ENCODE measurements at places on chromosomes 2 and 18.

DNA sequence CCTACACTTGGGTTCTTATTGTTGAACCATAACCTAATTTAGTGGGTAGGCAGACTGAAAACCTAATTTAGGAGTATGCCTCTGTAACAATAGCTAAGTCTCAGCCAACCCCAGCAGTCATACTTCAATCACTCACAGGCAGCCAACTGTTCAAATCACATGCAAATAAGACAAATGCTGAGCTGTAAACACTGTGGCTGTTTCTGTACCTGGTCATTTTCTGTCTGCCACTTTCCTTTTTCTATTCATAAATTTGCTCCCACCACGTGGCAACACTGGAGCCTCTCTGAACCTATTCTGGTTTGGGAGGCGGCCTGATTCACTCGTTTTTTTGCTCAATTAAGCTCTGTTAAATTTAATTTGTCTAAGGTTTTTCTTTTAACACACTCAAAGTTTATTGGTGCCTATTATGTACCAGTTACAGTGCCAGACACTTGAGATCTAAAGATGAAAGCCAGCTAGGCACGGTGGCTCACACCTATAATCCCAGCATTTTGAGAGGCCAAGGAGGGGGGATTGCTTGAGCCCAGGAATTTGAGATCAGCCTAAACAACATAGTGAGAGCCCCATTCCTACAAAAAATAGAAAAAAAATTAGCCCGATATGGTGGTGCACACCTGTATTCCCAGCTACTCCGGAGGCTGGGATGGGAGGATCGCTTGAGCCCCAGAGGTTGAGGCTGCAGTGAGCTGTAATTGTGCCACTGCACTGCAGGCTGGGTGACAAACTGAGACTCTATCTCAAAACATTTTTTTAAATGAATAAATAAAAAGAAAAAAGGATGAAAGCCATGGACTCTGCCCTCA, 41.1 kb downstream of the THNSL2 start:
- ATAC-seq: no peak

- ATAC-seq: peak; percentile 70
These were observed 37.6 kb upstream of the SLC4A10 start for GRCh38 chr2:161586517-161587167.

- no peak for ATAC-seq
These were observed 266.5 kb downstream of the EIPR1 start for GRCh38 chr2:3110994-3111666.

DNA sequence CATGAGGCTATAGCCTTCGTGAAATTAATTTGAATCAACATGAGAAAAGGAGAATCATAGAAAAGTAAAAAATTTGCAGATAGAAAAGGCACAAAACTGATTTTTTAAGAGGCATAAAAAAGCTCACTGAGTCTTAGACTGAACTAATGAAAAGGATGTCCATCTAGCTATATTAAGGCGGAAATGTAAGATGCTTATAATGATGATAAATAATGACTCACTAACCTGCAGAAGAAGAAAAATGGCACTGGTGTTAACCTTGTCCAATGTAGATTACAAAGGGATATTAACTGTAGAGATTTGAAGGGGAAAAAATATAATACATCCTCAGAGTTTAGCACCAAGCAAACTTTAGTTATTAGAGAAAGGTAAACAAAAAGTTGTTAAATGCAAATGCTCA, 1098.0 kb upstream of the DDX18 start:
- ATAC-seq: no peak

- no peak for ATAC-seq
These were observed 79.2 kb downstream of the BCL11A start for GRCh38 chr2:60474301-60474700.

GRCh38 chr2:171832489-171832888, 61.6 kb downstream of the SLC25A12 start:
- ATAC-seq: no peak

- no peak for ATAC-seq
These were observed 77.1 kb upstream of the EML6 start for GRCh38 chr2:54646170-54646927.

DNA sequence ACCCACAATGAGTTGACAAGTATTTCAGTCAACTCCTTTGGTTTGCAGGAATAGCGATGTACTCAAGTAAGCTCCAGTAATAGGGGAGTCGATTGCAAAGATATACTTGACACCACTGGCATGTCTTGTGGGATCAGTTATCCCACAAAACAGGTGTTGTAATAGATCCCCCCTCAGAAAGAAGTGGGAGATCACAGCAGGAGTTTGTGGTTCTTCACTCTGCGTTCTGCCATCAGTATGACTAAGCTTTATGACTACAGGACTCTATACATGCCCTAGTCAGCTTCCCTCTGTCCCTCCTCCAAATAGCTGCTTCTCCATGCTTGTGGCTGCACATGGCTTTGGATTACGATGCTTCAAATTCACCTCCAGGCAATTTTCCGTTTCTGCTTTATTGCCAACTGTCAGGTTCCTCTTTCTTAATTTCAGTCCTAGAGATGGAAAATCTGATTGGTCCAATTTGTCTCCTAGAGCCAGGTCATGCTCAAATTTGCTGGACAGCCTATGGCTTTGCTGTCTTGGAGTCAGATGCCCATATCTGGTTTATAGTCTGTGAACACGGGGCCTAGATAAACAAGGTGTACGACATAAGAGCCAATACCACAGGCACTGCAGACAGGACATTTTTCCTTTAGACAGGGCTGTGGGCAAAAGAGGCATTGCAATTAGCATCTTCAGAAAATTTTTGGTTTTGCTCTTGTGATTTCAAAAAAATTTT, 221.7 kb downstream of the PAX3 start:
- ATAC-seq: no peak

- ATAC-seq: no peak
These were observed 36.5 kb downstream of the MC2R start for GRCh38 chr18:13878857-13879256.

DNA sequence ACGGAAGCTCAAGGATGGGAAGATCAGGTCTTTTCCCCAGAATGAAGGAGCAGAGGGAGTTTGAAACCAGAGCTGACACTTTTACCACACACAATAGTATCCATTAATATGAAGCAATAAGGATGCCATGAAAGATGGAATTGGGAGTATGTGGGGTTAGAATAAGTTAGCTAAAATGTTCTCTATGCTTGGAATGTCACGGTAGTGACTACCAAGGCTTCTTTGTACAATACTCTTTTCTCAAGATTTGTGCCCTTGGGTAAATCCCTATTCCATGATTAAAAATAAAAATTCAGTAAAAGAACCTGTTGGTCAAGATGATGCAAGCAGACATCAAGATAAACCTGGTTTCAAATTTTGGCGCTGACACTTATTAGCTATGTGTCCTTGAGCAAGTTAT, 75.0 kb downstream of the NRXN1 start:
- ATAC-seq: no peak

GRCh38 chr2:67290451-67291290, 106.5 kb upstream of the ETAA1 start:
- peak; percentile 70 for ATAC-seq

DNA sequence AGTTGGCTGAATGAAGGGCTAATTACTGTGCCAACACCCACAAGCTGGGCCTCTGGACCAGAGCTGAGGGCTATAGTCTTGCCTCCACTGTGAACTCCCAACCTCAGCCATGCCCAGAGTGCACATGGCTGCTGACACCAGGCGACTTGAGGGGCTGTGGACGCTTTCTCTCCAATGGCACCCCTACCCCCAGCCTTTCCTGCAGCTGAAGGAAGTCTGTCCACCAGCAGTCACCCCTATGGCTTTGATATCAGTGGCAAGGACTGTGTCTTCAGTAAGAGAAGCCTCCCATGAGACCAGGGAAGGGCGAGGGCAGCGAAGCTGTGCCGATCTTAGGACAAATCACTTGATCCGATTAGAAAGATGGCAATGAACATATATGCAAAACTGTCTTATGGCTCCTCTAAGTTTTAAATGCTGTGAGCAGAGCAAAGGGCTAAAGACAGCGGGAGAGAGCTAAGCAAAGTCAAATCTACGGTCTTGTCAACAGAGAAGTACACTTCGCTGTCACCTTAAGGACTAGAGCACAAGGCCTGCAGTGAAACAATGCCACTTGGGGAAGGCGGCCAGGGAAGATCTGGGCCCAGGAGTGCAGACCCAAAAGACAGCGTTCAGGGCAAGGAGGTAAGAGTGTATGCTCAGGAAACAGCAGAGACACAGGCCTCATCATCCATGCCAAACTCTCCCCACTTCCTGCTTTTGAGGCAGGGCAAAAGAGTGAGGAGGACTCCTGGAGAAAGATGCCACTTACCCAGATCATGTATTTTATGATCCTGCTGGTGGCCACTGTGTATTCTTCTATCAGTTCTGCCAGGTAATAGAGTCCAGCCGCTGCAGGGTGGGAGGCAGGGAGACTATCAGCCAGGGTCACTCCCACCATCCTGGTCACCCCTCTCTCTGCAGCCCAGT, 1.5 kb downstream of the TEX261 start:
- no peak for ATAC-seq

GRCh38 chr2:53422979-53423378, 344.6 kb upstream of the CHAC2 start:
- peak; percentile 91 for ATAC-seq

DNA sequence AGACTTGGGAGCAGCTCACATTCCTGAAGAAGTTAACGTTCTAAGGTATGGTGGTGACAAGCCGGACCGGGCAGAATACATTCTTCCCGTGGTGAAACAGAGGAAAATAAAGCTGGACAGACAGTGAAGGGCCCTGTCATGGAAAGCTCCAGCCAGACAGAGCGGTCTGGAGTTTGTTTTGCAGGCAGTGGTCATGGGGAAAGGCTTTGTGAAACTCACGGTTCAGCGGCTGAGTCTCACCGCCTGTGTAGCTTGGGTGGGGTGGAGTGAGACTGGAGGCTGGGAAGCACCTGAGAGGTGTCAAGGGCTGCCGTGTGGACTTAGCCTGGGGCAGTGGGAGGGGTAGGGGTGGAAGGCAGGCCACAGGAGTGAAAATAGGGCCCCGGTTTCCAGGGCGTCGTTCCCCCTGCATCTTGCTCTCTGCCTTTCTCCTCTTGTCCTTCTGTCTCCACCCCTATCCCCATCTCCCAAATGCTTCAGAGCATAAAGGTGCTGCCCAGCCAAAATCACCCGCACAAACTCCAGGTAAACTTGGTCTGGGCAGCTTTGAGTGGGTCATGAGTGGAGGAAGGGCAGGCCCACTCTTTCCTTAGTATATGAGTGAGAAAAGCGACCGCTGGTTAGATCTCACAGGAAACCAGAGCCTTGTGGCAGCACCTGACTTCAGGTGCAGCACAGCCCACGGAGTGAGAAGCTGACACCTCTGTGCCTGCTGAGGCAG, 11.4 kb upstream of the SLC20A1 start:
- ATAC-seq: no peak

- ATAC-seq: no peak
These were observed 63.4 kb downstream of the BMP10 start for GRCh38 chr2:68807821-68808266.

DNA sequence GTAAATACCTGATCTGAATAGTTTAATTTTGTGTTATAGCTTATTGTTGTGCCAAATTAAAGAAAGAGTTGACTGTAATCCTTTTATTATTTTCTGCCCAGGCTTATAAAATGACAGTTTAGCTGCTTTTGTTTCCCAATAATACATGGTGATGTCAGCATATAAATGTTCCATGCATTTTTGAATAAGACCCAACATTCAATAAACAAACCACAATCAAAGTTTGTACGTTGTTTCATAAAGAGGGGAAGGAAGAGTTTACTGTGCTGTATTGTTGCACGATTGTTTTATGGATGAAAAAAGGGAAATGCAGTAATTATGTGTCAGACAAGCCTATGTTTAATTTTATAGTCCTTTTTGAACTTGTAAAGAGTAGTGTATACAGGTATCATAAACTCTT, 177.2 kb upstream of the SCN7A start:
- no peak for ATAC-seq

DNA sequence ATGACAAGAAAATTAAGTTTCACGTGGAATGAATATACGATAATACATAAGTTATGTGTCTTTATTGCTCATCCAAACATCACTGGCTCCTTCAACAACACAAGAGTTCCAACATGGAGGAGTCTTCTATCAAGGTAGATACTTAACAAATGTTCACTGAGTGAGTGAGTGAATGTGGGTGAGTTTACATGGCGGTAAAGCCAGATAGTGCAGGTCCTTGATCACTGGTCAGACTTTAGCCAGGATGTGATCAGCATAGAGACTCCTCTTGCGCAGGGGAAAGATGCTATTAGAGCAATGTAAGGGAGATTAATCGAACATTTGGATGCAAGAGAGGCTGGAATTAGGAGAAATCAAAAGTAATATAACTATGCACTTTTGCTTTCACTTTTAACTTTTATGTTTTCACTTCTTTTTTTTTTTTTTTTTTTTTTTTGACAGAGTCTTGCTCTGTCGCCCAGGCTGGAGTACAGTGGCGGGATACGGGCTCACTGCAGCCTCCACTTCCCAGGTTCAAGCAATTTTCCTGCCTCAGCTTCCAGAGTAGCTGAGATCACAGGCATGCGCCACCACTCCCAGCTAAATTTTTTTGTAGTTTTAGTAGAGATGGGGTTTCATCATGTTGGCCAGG, 249.0 kb upstream of the ID2 start:
- ATAC-seq: no peak

DNA sequence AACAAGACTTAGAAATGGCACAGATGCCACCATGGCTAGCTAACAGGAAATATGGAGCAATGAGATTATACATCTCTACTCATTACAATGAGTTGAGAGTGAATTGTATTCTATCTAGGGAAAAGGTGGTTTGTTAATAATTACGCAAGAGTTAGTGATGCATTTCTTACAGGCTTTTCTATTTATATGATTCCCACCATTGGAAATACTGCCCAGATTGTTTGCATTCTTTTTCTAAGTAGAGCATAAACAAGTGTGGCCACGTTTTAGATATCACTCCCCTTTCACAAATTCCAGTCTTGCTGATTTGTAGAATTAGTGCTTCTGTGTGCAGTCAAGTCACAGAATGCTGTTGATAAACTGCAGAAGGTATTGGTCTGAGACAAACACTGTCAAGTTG, 56.6 kb downstream of the ZNF804A start:
- no peak for ATAC-seq

GRCh38 chr2:72112981-72113846, 34.4 kb downstream of the CYP26B1 start:
- ATAC-seq: no peak

GRCh38 chr2:2933426-2933825, 444.2 kb downstream of the EIPR1 start:
- ATAC-seq: no peak

DNA sequence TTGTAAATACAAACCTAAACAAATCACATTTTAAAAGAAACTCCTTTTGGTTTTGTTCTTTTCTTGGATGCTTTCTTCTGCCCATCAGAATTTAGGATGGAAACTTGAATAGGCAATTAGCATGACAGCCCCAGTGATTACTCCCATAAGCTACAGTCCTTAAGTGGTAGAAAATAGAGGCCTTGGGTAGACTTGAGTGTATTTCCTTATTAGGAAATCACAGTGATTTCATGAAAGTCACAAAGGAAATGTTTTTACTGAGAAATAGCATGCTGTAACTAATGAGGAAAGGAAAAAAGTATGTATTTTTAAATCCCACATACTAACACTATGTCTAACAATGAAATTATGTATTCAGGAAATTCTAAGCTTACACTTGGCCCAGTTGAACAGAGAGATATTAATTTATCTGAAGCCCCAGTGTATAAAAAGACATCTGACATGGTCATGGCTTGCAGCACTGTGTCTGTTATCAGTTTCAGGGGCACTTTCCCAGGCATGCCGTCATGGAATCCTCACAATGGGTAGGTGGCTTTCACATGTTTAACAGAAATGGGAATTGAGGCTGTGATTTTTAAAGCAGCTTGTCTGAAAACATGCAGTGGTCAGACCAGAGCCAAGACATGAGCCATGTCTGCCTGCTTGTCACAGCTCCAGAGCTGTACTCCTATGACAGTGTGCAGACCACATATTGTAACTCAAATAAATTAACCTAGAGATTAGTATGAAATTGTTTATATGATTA, 79.7 kb upstream of the TRIB2 start:
- ATAC-seq: peak; percentile 82
